ENCODE measurements at places on chromosomes 1 and 21.

GRCh38 chr1:150560011-150560438, 10.8 kb downstream of the ADAMTSL4 start:
- peak; percentile 68 for DNase-seq

DNA sequence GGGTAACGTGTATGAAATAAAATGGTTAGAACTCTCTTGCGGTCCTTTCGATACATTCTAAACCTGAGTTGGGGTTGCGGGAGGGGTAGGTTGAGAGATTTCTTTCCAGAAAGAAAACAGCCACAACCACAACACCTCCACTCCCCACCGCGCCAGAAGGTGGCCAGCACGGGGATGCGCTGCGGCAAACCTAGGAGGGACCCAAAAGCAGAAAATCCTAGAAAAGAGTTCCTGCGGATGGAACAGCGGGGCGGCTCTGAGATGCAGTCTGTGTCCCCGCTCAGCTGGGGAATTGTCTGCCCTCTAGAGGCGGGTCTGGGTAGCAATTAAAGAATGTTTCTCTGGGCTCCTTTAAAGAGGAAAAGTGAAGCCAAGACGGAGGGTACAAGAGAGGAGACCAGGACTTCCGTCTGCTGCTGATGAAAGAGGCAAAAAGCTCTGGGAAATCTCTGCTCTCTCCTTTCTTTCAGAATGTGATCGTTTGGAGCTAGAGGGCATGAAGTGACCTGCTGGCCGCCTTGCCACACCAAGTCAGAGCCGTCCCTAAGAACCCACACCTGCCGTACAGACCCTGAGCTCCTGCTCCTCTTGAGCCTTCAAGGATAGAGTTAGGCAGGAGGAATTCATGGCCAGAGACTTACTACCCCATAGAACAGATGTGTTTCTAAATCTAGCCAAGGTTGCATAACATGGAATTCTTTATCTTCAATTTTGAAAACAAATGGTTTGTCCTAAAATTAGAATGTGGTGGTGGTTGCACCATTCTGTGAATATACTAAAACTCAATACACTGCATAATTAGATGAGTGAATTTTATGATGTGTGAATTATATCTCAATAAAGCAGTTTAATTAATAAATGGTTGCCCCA, 46.5 kb upstream of the COA6 start:
- DNase-seq: peak; percentile 56

- peak; percentile 97 for DNase-seq
Observed at GRCh38 chr21:38985568-38986378, 180.0 kb downstream of the ETS2 start.

DNA sequence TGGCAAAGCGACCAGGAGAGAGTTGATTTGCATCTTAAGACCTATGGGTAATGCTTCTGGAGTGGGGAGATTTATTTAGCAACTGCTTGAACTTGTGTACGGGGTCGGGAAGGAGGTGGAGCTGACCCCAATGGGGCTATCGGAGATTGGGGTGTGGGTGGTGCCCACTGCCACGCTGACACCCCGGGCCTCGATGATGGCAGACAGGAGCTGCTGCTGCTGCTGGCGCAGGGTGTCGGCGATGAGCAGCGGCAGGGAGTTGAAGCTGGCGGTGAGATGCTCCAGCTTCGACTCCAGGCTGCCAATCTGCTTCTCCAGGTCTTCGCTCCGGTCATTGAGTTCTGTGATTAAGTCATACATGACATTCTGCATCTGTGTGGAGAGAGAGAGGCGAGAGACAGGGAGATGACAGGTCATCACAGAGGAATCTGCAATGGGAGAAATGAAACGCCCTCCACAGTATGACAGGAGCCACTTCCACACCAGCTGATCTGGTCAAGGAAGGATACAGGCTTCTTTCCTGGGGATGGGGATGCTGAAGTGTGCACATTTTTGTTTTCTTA, 100.0 kb upstream of the ADAR start:
- DNase-seq: no peak

- peak; percentile 66 for DNase-seq
Observed at GRCh38 chr1:218171302-218171893, 113.7 kb upstream of the RRP15 start.

DNA sequence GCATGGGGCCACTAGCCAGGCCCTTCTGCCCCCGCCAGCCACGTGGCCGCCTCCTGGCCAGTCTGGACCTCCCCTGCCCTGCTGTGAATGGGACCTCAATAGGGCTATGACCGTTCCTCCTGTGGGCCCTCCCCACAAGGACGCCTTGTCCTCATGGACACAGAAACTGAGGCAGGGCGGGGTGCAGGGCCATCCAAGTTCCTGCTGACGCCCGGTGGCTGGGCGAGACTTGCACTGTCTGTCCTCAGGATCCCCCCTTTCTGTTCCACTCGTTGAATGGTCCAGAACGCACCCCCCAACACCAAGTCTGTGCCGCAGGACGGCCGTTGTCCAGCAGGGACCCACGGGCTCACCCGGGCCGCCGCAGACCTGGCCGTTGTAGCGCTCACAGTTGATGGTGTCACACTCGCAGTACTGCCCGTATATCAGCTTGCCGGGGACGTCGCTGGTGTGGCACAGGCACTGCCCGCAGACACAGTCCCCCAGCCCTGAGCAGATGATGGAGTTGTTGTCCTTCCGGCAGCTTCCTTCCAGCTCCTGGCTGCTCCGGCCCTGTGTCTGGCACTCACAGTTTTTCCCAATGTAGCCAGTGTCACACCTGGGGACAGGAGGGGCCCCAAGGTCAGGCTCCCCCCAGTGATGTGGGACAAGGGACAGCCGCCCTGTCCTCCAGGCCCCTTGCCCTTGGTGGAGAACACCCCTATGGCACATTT, 16.3 kb upstream of the PTTG1IP start:
- no peak for DNase-seq

- no peak for DNase-seq
Observed at GRCh38 chr1:47411436-47411835, 4.6 kb upstream of the FOXE3 start.

DNA sequence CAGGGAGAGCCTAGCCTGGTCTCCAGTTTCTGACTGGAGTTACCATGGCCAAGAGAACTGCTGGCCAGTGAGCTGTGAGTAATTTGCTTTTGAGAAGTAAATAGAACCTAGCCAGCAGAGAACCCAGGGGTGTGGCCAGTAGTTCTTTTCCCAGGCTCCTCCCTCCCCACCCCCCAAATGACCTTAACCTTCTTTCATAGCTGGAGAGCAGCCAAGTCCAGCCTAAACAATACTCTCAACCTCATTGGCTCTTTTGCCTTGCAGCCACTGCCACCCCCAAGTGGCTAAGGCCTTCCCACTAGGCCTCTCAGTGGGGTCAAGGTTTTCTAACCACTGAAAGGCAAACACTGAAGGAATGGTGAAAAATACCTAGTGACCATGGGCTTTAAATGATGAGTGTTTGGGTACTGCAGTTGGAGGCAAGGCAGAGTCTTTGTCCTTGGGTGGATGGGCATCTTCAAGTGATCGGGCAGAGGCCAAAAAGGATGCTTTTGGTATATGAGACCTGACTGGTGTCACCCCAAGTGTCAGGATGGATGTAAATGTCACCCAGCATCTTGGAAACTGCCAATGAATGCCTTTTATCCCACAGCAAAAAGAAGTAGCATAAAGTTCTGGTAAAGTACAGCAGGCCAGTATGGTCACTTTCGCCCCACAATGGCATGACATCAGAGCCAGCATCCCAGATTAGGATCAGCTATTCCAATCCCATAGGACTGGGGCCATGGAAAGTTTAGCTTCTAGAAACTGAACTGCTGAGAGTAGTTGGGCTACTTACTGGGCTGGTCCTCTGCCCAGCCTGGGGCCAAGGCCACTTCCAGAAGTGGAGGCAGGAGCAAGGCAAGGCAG, 3.5 kb upstream of the PIGV start:
- peak; percentile 86 for DNase-seq

DNA sequence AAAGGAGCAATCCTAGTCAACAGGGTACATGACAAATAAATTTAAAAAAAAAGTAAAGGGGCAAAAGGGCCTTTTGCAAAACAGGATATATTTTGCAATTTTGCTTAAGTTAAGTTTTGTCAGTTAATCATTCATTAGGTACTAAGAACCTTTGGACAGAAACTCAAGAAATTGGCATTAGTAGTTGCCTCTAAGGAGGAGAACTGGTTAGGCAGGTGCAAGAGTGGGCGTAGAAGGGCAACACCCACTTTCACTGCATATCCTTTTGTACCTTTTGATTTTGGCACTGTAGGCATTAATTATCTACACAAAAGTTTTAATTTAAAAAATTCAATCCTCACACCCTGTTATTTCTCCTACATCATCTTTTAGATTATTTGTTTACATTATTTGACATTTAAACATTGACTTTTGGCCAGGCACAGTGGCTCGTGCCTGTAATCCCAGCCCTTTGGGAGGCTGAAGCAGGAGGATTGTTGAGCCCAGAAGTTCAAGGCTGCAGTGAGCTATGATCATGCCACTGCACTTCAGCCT, 4.3 kb downstream of the DDAH1 start:
- no peak for DNase-seq

GRCh38 chr1:212607913-212608391, 609 bp upstream of the ATF3 start:
- no peak for DNase-seq

- no peak for DNase-seq
Observed at GRCh38 chr1:6028042-6028850, 17.4 kb upstream of the KCNAB2 start.
